ENCODE measurements at places on chromosomes 6 and 20. TPM values are rescaled to one million over a fixed set of nuclear protein-coding genes. Genes with fewer than 3 reads are reported as not detected.

The OR12D3 gene
- not detected for polyA plus RNA-seq

DNA sequence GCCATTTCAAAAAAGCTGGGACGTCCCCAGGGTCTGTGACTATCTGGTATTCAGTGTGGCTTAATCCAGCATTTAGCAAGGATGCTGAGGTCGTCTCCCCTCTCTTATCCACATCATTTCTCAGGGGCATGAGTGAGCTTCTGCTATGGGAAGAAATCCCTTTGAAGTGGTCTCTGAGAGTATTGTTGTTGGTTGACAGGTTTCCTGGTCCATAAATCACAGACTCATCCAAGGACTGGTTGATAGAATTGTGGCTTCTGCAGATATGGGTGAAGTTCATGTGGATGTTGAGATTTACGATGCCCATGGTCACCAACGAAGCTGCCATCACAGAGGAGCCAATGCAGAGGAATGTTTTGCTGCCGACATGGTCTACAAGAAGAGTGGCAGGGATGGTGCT lies 24.0 kb downstream of the SLC2A12 start:
- DNase-seq = no peak

GRCh38 chr6:139099984-139100383 lies 34.9 kb upstream of the HECA start:
- no peak for DNase-seq

GRCh38 chr20:33897313-33897912 lies 86.3 kb downstream of the CHMP4B start:
- no peak for DNase-seq

GRCh38 chr20:43442282-43442880 lies 15.3 kb upstream of the SRSF6 start:
- DNase-seq = no peak
